ENCODE measurements at places on chromosomes 7 and 10.

- DNase-seq: no peak
Observed at GRCh38 chr7:135184254-135184841, 13.8 kb upstream of the CYREN start.

- DNase-seq: peak; percentile 78
Observed at GRCh38 chr10:25113191-25114035, 61.4 kb upstream of the GPR158 start.

DNA sequence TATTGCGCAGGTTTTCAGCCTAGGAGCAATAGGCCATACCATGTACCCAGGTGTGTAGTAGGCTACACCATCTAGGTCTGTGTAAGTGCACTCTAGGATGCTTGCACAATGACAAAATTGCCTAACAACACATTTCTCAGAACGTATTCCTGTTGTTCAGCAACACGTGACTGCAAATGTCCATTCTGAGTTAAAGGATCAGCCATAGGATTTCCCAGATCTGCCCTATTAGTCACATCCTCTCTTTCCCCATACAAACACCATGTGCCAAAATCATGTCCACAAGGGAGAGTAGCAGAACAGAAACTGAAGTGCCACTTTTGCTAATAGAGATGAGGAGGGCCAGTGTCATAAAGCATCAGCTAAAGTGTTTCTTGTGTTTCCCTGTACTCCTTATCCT, 42.6 kb upstream of the AMPH start:
- DNase-seq: peak; percentile 71

DNA sequence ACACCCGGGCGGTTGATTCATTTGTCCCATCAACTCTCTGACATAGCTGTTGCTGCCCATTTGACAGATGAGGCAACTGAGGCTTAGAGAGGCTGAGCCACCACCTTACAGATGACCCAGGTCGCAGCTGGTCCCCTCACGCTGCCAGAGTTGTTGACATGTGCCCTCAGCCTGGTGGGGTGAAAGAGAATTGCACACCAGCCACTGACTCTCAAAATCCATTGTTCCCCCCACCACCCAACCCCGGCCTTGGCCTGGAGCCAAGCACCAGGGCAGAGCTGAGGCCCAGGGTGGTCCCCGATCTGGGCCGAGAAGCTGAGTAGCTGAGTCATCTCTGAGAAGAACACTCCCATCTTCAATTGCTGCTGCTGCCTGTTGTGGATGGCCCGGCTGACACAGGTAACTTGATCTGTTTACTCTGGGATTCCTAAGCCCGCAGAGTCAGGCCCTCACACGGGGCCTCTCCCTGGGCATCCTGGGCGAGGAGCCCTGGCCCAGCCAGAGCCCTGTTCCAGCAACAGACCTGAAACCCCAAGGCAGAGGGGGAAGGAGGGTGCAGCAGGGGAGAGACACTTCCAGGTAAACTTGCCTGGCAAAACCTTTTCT, 27.5 kb downstream of the PVRIG start:
- peak; percentile 86 for DNase-seq

- DNase-seq: peak; percentile 7
Observed at GRCh38 chr10:74637685-74638084, 188.7 kb upstream of the KAT6B start.

GRCh38 chr10:11242443-11243387, 225.0 kb downstream of the CELF2 start:
- DNase-seq: peak; percentile 41

DNA sequence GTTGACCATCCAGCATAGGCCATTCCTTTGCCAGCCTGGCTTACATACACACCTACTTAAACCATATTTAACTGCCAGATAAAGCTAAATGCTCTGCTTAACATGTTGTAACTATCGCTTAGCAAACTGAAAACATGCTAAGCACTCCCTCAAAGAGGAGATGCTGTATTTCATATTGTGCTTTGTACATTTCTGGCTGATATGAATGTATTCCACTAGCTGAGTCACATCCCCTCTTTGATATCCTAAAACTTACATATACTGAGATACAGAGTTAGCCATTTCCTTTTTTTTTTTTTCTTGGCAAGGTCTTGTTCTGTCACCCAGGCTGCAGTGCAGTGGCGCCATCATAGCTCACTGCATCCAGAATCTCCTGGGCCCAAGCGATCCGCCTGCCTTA, 99.4 kb downstream of the TPST1 start:
- peak; percentile 33 for DNase-seq
